ENCODE measurements at places on chromosomes 3 and 15. TPM values are rescaled to one million over a fixed set of nuclear protein-coding genes. Genes with fewer than 3 reads are reported as not detected.

FBLN2 gene
- 20.4 TPM for total RNA-seq

GOLGA8S gene
- total RNA-seq = 1.2 TPM

SST gene
- total RNA-seq = 743 TPM

DNA sequence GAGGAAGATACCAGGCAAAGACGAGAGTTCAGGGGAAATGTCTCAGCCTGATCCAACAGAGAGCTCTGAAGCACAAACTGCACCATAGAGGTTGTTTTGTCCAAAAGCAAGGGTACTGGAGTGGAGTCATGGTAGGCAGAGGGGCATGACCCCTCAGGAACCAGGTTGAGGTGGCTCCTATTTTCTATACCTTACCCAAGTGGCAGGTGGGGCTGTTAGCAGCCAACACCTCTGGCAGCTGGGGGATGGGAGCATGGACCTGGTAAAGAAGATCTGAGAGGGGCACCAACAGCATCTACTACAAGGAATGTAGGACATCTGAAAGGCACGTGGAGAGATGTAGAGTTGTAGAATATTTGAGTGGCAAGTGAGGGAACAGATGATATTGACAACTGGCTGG is 85.2 kb downstream of the GAP43 start:
- no peak for DNase-seq
- no peaks in the 10 kb centered on the region for H3K27me3 ChIP-seq
- no peak overlapping the region for H3K27ac ChIP-seq
- H3K4me1 ChIP-seq = peaks cover 19% of the 10 kb centered on the region
- no peak overlapping the region for H3K4me3 ChIP-seq
- H3K36me3 ChIP-seq = no peaks in the 10 kb centered on the region

- no peaks in the 10 kb centered on the region for H3K36me3 ChIP-seq
- DNase-seq = peak; percentile 85
- H3K4me3 ChIP-seq = peak overlapping the region; percentile 56
- no peak overlapping the region for H3K27ac ChIP-seq
- no peaks in the 10 kb centered on the region for H3K27me3 ChIP-seq
These were observed 30.4 kb upstream of the ALDH1A3 start for GRCh38 chr15:100849021-100849854.

GRCh38 chr15:60536314-60536713 is 57.4 kb upstream of the ICE2 start:
- no peak overlapping the region for H3K4me3 ChIP-seq
- H3K4me1 ChIP-seq = peaks cover 5% of the 10 kb centered on the region
- no peaks in the 10 kb centered on the region for H3K36me3 ChIP-seq
- no peak overlapping the region for H3K27ac ChIP-seq
- DNase-seq = no peak
- no peaks in the 10 kb centered on the region for H3K27me3 ChIP-seq

GRCh38 chr3:58567251-58567515 is 10.0 kb downstream of the FAM107A start:
- no peaks in the 10 kb centered on the region for H3K36me3 ChIP-seq
- peaks cover 10% of the 10 kb centered on the region for H3K4me1 ChIP-seq
- no peak overlapping the region for H3K27ac ChIP-seq

DNA sequence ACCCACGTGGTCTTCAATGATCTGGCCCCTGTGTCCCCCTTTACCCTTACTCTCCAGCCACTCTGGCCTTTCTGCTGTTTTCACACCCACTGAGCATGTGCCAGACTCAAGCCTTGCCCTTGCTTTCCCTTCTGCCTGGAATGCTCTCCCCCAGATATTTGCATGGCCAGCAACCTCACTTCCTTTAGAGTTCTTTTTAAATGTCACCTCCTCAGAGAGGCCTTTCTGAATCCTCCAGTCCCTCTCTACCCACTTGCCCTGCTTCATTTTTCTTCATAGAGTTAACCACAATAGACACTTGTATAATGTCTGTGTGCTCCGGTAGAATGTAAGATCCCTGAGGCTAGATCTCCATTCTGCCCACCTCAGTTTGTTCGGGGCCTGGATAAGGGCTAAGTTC is 39.4 kb upstream of the TIPARP start:
- H3K4me1 ChIP-seq = peaks cover 6% of the 10 kb centered on the region
- DNase-seq = no peak
- H3K36me3 ChIP-seq = no peaks in the 10 kb centered on the region
- no peak overlapping the region for H3K4me3 ChIP-seq
- no peaks in the 10 kb centered on the region for H3K27me3 ChIP-seq

DNA sequence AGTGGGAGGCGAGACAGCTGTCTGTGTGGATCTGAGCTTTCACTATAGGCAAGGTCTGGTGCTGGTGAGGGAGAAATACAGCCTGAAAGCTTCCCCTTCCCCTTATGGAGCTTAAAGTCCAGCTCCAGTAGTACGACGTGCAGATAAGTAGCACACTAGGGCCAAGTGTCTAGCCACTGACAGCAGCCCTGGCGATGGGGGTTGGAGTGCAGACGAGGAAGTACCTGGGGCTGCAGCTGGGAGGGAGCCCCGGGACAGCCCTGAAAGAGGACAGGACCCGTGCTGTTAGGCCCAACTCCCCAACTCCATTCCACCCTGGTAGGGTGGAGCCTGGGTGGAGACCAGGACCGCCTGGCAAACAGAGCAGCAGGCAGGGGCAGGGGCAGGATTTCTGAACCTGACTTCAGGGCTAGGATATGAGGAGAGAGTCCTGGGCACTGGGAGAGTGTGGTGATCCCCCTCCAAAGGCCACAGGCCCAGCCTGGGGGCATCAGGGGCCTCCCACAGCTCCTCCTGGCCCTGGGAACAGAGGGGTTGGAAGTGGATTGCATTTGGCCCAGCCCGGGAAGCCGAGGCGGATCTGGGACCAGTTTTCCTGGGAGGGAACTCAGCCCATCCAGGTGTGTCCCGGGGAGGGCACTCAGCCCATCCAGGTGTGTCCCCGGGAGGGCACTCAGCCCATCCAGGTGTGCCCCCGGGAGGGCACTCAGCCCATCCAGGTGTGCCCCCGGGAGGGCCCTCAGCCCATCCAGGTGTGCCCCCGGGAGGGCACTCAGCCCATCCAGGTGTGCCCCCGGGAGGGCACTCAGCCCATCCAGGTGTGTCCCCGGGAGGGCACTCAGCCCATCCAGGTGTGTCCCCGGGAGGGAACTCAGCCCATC is 42.8 kb downstream of the BDH1 start:
- H3K4me3 ChIP-seq = no peak overlapping the region
- no peaks in the 10 kb centered on the region for H3K27me3 ChIP-seq
- DNase-seq = no peak
- H3K36me3 ChIP-seq = no peaks in the 10 kb centered on the region
- no peak overlapping the region for H3K27ac ChIP-seq

GRCh38 chr3:56962922-56963321 is 97.5 kb upstream of the SPATA12 start:
- H3K27ac ChIP-seq = no peak overlapping the region
- no peak overlapping the region for H3K4me3 ChIP-seq
- no peaks in the 10 kb centered on the region for H3K36me3 ChIP-seq
- H3K4me1 ChIP-seq = no peaks in the 10 kb centered on the region

- H3K36me3 ChIP-seq = peaks cover 11% of the 10 kb centered on the region
- H3K4me3 ChIP-seq = no peak overlapping the region
- H3K27me3 ChIP-seq = no peaks in the 10 kb centered on the region
These were observed 62.2 kb downstream of the UMPS start for GRCh38 chr3:124792341-124793040.

DNA sequence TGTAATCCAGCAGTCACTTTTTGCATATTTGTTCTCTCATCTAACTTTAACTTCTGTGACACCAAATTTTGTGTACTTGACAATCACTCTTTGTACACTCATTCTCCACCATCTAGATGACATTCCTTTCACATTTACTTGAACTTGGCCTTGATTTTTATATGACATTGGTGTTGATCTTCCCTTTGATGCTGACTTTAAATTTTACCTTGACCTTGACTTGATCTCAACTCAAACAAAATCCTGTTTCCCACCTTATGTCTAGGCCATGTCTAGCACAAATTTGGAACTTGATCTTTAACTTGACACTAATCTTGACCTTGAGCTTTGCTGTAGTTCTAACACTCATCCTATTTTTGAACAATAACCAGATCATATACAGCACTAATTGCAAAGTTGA is 33.2 kb downstream of the ROPN1B start:
- no peaks in the 10 kb centered on the region for H3K27me3 ChIP-seq
- no peak overlapping the region for H3K27ac ChIP-seq
- H3K36me3 ChIP-seq = no peaks in the 10 kb centered on the region
- DNase-seq = no peak
- H3K4me3 ChIP-seq = no peak overlapping the region

DNA sequence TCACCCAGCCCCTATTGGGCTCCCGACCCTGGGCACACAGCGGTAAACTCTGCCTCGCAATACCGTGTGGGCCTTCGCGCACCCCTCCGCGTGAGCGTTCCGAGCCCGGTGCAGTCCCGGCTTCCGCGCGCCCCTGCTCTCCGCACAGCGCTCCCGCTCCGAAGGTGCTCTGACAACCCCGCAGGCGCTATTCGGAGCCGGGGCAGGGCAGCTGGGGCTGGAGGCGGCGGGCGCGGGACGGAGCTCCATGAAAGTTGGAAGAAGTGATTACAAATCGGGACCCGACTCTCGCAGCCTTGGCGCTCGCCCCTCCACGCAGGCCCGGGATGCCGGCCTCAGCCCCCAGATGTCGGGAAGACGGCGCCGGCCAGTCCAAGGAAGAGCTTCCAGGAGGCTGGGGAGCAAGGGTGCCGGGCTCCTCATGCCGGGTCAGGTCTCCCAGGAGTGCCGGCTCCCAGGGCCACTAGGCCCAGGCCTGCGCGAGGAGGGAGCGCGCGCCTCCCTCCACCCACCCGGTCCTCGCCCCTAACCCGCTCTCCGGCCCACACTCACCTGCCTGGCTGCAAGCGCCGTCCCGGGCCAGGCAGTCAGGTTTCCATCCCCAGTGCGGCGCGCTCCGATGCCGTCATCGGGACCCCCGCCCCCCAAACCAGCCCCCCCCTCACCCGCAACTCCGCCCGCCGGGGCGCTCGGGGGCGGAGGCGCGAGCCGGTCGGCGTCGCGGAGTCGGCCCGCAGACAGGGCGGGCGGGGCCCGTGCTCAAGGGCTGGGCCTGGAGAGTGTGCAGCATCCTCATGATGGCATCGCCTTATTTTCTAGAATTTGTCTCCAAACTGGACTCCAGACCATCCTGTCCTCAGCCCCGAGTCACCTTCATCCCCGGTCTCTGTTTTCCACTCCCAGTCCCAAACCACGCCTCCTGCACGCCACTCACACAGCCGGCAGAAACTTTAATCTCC is at the start of gene KIF7:
KIF7 (minus strand) TSS at position 621 of the 959 bp plus-strand sequence. CDS start 2,537 bp downstream, outside the sequence.
- peak within 1 kb of the TSS; percentile 62 for H3K4me3 ChIP-seq
- H3K4me1 ChIP-seq = no peaks in the 10 kb centered on the region
- H3K27ac ChIP-seq = no peak within 1 kb of the TSS
- H3K36me3 ChIP-seq = no peaks in the 10 kb centered on the region

DNA sequence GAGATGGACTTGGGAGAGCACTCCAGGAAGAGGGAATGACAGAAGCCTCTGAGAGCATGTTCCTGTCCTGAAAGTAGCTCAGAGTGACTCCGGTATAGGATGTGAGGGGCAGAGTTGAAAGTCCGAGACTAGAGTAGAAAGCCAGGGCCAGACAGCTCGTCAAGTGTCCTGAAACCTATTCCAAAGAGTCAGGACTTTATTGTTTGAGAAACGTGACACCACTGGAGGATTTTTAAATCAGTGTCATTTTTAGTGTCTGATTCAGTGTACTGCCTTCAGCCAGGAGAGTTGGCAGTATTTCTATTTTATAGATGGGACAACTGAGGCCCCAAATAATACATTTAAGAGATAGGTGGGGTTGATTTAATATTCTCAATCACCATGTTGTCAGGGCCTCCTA is 1.6 kb upstream of the RBMS3 start:
- H3K4me3 ChIP-seq = no peak overlapping the region
- no peak for DNase-seq
- no peaks in the 10 kb centered on the region for H3K36me3 ChIP-seq
- no peaks in the 10 kb centered on the region for H3K4me1 ChIP-seq
- H3K27ac ChIP-seq = no peak overlapping the region

- no peak overlapping the region for H3K27ac ChIP-seq
- no peak for DNase-seq
- no peaks in the 10 kb centered on the region for H3K27me3 ChIP-seq
- no peak overlapping the region for H3K4me3 ChIP-seq
- H3K4me1 ChIP-seq = peaks cover 6% of the 10 kb centered on the region
These were observed 32.7 kb downstream of the LRRC3B start for GRCh38 chr3:26655231-26655630.

GRCh38 chr15:69843276-69843899 is 254.3 kb downstream of the TLE3 start:
- no peaks in the 10 kb centered on the region for H3K27me3 ChIP-seq
- H3K27ac ChIP-seq = no peak overlapping the region
- DNase-seq = no peak
- no peaks in the 10 kb centered on the region for H3K4me1 ChIP-seq
- no peaks in the 10 kb centered on the region for H3K36me3 ChIP-seq

- no peak overlapping the region for H3K4me3 ChIP-seq
- no peaks in the 10 kb centered on the region for H3K4me1 ChIP-seq
- H3K36me3 ChIP-seq = no peaks in the 10 kb centered on the region
- no peaks in the 10 kb centered on the region for H3K27me3 ChIP-seq
- no peak overlapping the region for H3K27ac ChIP-seq
- no peak for DNase-seq
These were observed 1038.8 kb downstream of the AGBL1 start for GRCh38 chr15:87118435-87118834.

GRCh38 chr15:89127054-89127702 is 38.9 kb downstream of the ABHD2 start:
- H3K36me3 ChIP-seq = no peaks in the 10 kb centered on the region
- H3K27ac ChIP-seq = peak overlapping the region; percentile 95
- H3K4me1 ChIP-seq = peaks cover 72% of the 10 kb centered on the region

DNA sequence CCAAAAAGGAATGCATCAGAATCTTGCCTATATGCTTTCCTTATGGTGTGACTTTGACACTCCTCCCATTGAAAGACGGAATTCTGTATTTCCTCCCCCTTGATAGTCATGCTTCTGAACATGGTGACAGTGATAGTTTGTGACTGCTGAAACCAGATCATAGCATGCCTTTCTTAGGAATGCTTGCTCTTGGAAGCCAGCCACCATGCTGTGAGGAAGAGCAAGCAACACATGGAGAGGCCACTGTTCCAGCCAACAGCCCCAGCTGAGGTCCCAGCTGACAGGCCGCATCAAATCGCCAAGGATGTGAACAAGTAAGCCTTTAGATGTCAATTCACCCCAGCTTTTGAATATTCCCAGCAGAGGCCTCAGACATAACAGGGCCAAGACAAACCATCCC is 100.1 kb downstream of the IGF2BP2 start:
- H3K27ac ChIP-seq = no peak overlapping the region
- no peaks in the 10 kb centered on the region for H3K36me3 ChIP-seq
- no peaks in the 10 kb centered on the region for H3K27me3 ChIP-seq
- no peak overlapping the region for H3K4me3 ChIP-seq

- peak; percentile 21 for DNase-seq
- H3K27ac ChIP-seq = peak overlapping the region; percentile 77
- H3K4me1 ChIP-seq = no peaks in the 10 kb centered on the region
These were observed 488 bp downstream of the THSD4 start for GRCh38 chr15:71115567-71116351.

- H3K4me3 ChIP-seq = no peak overlapping the region
- H3K27ac ChIP-seq = no peak overlapping the region
- no peaks in the 10 kb centered on the region for H3K4me1 ChIP-seq
These were observed 83.4 kb upstream of the FGF7 start for GRCh38 chr15:49339656-49340055.

All from pancreas (tissue), 10 donors.